Parietal lobe (tissue), 2 donors: ENCODE measurements at places on chromosomes 3 and 15. TPM values are rescaled to one million over a fixed set of nuclear protein-coding genes. Genes with fewer than 3 reads are reported as not detected.

Gene COL6A5
- total RNA-seq, result not detected

Gene SEMA3F
- 11.3 TPM for total RNA-seq

Gene FAIM
- 22.8 TPM for total RNA-seq

Gene SLC28A1
- total RNA-seq, result not detected

Gene FETUB
- total RNA-seq, result not detected

Gene ADGRG7
- total RNA-seq, result not detected

Gene CATSPER2
- 18.2 TPM for total RNA-seq

Gene FAM81A
- 58.2 TPM for total RNA-seq

Gene SERINC4
- not detected for total RNA-seq

Gene COMMD4
- total RNA-seq, result 22.2 TPM

Gene LMAN1L
- total RNA-seq, result not detected

Gene CNTN6
- 13.8 TPM for total RNA-seq

Gene SYNPR
- total RNA-seq, result 45.7 TPM

Gene GPR149
- total RNA-seq, result 1.9 TPM

Gene XRN1
- 97.3 TPM for total RNA-seq

Gene LIPH
- not detected for total RNA-seq

Gene PLCH1
- 13.1 TPM for total RNA-seq

Gene CPEB1
- 4.7 TPM for total RNA-seq

Gene DZIP1L
- 26.9 TPM for total RNA-seq

Gene MYRIP
- 10.0 TPM for total RNA-seq

Gene FEZF2
- 19.1 TPM for total RNA-seq

Gene CD96
- not detected for total RNA-seq

Gene MCF2L2
- 57.3 TPM for total RNA-seq

Gene SEMA5B
- 28.5 TPM for total RNA-seq

Gene ZPLD1
- total RNA-seq, result not detected

Gene CHCHD4
- 9.4 TPM for total RNA-seq

Gene VWA5B2
- total RNA-seq, result 0.63 TPM

Gene LEKR1
- total RNA-seq, result 1.3 TPM

Gene MKRN3
- total RNA-seq, result 53.5 TPM

Gene TTC23
- total RNA-seq, result 10.0 TPM

Gene GOLGA8G
- not detected for total RNA-seq

Gene BOC
- 33.8 TPM for total RNA-seq

Gene CD276
- total RNA-seq, result 52.9 TPM

Gene CHRNB4
- total RNA-seq, result 0.94 TPM

Gene TIGIT
- not detected for total RNA-seq

Gene FMN1
- 4.7 TPM for total RNA-seq

Gene CACNA2D3
- 16.6 TPM for total RNA-seq

Gene CLDN1
- 2.5 TPM for total RNA-seq

Gene SPATA12
- total RNA-seq, result not detected

Gene SLC7A14
- 5.6 TPM for total RNA-seq

Gene CCDC39
- total RNA-seq, result 0.63 TPM

Gene MELTF
- total RNA-seq, result 3.4 TPM

Gene LRRC3B
- total RNA-seq, result 69.5 TPM

Gene SLC22A14
- 1.3 TPM for total RNA-seq

Gene SLC9A9
- total RNA-seq, result 5.0 TPM

Gene GOLGA8F
- not detected for total RNA-seq

Gene MOBP
- total RNA-seq, result 0.63 TPM

Gene AGBL1
- total RNA-seq, result 2.5 TPM

Gene ADAMTS9
- 26.0 TPM for total RNA-seq

Gene SAMMSON
- not detected for total RNA-seq

Gene DAZL
- total RNA-seq, result not detected

Gene ZNF662
- total RNA-seq, result 35.7 TPM

Gene ILDR1
- total RNA-seq, result not detected

Gene SUCNR1
- total RNA-seq, result 0.31 TPM

Gene PROK2
- total RNA-seq, result 1.9 TPM

Gene ANKUB1
- total RNA-seq, result 0.63 TPM

Gene ZDHHC23
- 18.8 TPM for total RNA-seq

Gene CRYGS
- 7.2 TPM for total RNA-seq
